CD4-positive, alpha-beta T cell (primary cell): ENCODE measurements at places on chromosomes 16 and 17.

DNA sequence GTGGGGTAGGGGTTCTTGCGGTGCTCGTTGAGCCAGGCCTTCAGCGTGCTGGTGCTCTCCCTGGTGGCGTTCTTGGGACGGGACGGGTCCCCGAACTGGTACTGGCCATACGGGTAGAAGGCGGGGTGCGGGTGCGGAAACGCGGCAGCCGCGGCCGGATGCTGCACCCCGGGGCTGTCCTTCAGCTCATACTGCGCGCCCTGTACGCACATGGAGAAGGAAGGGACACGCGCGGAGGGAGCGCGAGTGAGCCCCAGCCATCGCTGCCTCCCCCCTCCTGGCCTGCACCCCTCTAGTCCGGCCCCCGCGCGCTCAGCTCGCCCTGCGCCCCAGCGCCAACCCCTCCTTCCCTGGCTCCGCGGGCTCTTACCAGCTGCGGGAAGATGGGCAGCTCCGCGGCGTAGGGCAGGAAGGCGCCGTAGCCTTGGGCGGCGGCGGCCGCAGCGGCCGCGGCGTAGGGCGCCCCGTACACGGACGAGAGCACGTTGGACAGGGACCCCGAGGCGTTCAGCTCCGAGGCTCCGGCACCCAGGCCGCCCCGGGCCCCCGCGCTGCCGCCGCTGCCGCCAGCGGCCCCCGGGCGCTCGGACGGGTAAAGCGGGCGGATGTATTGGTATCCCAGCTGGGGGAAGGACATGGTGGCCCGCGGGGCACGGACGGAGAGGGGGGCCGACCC is 1.0 kb downstream of the IRX3 start:
- no peak for DNase-seq

DNA sequence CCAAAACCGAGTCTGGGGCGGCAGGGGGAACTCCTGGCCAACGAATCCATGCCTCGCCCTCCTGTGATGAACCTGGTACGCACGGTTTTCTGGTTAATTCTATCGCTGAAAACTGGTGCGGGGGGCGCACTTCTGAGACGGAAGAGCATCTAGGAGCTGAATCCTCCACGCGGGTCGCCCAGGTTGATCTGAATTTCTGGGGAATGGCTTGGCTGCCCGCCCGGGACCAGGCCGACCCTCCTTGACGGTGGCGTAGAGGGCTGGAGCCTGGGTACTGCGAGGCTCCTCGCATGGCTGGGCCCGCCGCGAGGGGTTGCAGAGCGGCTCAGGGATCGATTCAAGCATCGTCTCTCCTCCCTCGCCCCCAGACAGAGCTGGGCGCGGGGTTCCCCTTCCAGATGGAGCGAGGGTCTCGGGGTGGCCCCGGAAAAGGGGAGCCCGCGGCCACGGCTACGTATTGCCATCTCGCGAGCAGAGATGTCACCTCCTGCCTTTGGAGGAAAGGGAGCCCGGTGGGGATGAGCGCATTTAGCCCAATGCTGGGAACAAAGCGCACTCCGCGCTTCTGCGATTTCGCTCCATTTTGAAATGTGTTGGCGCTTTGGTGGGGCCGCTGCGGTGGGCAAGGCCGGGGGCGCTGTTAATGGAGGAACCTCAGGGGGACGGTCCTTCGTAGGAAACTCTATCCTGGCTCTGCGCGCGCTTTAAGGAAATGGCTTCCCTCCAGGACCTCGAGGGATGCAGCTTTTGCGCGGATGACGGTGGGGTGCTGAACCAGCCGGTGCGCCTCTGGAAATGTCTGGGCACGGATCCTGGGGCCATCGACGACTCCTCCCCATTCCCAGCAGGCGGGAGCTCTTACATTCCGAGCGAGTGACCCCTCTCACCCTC is 2.7 kb downstream of the MAPT start:
- no peak for DNase-seq

GRCh38 chr17:31678431-31678830 is 180.6 kb downstream of the COPRS start:
- DNase-seq, result peak; percentile 21

DNA sequence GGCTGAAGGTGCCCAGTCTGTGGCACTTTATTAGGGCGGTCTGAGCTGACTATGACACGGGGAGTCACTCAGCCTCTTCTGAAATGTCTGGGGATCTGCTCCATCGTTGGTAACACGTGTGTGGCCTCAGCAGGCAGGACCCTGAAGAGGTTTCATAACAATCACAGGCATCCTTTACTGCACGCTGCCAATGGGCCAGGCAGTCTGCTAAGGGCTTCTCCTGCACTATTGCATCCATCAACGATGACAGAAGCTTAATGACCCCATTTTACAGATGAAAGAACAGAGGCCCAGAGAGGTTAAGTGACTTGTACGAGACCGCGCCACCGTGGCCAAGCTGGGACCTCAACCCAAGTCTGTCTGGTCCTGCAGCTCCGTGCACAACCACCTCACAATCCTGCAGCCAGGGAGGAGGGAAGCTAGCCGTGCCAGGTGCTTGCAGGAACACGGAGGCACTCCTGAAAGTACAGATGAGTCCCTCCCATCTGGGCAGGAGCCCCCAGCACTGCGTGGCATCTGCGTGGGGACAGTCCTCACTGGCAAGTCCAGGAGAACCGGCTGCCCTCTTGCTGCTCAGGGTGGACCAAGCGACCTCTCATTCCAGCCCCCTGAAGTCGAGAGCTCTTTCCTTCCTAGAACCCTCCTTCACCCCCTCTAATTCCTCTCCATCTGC is 40.0 kb downstream of the RPH3AL start:
- DNase-seq, result no peak

GRCh38 chr16:13997526-13997925 is 73.6 kb upstream of the MRTFB start:
- DNase-seq, result no peak

DNA sequence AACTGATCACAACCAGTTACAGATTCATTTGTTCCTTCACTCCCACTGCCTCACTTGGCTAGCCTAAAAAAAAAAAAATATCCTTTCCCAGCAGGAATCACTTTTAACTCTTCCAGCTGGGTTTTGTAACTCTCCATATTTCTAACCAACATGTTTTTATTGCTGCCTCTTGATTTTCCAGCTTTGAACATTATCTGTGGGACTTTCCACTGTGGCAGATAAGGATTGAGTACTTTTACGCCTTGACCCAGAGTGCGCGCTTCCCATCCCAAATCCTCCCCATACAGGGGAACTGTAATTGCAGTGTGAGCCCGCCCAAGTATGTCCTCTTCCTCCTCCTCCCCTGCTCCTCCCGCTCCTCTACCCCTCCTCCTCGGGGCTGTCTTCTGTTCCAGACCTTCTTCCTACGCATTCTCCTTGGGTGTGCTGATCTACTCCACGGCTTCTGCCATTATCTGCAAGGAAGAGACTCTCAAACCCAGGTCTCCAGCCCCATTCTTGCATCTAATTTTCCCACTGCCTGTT is 43.4 kb downstream of the CYB5D2 start:
- DNase-seq, result no peak

DNA sequence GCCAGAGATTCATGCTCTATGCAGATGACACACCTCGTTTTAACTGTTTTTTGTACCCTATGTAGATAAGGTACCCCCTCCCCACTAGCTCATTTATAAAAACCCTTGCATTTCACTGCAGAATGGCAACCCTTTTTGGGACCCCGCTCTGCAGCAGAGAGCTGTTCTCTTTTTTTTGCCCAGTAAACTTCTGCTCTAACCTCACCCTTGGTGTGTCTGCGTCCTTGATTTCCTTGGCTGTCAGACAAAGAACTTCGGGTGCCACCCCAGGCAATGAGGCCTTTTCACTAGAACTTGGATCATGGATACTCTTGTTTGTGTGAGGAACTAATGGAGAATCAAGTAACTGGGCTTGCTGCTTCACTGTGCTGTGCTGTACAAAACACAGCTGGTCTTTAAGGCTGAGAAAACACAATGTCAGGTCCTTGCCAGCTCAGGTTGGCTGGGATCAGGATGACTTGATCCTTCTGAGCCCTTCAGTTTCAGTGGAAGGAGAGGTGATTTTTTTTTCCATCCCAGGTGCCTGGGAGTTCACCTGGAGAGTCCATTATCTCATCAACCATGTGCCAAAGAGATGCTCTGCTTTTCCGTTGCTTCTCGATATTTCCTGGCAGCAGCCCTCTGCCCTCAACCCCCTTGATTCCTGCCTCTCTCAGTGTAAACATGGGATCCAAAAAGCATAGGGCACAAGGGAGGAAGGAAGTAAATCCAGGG is 133.2 kb upstream of the FAM20A start:
- DNase-seq, result no peak

GRCh38 chr16:27432558-27432957 is 30.6 kb downstream of the IL21R start:
- DNase-seq, result no peak

DNA sequence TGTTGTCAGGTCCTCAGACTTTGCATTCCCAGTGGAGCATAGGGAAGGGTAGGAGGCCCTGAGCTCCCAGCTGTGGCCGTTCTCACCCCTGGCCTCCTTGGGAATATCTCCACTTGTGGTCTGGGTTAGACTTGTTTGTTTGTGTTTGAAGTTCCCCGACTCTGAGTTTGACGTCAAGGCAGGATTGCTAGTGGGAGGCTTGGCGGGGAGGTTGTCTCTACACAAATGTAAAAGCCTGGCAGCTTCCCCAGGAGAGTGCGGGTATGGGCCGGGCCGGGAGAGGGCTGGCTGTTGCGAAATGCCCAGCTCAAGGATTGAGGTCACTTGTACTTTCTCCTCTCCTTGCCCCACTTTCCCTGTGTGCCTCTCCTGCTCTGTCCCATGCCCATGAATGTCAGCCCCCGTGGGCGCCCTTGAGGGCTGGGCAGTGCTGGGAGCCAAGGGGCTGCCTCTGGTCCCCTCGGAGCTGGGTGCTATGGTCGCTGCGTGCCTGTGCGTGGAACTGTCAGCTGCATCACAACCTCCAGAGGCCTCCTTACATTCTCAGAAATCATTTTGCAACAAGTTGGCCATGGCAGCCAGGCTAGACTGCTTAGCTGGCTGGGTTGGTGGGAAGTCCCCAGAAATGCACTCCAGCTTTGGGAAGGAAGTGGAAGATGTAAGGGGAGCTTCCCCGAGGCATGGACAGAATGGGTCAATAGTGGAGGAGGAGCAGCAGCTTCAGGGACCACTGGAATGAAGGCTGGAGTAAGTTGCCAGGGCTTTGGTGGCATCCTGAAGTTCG is 84.3 kb downstream of the KSR1 start:
- DNase-seq, result no peak

DNA sequence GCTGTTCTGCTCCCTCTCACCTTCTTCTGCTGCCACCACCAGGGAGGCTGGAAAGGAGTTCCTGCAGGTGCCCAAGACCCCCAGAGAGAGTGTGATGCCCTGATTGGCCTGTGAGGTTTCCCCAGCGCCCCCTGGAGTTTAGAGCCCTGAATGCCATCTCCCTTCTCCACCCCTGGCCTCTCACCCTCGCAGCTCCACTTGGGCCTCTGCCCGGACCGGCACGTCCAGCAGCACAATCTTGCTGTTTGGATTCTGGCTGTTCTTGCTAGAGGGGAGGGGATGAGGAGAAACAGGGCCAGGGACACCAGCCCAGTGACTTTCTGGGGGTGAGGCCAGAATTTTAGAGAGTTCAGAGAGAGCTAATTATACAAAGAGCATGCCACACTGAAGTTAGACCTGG is 12.5 kb upstream of the FAM171A2 start:
- DNase-seq, result no peak

DNA sequence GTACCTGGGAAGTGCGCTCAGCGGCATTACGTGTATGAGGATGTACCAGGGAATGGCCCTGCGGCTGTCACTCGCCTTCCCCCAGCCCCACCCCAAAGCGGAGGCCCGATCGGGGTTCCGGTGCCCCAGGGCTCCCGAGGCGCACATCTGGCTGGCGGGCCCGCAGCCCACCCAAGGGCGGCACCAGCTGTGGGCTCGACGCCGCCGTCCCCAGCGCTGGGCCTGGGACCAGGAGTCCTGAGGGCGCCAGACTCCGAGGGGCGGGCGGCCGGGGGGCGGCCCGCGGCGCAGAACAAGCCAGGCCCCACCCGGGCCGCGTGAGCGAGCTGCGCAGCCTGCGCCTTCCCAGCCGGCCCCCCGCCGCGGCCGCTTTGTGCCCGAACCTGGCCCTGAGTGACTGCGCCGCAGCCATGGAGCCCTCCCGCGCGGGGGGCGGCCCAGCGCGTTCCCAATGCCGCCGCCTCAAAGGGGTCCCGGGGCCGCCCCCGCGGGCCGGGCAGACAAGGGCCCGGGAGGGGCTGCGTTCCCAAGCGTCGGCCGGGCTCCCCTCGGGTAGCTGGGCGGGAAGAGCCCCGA is 17.4 kb downstream of the ZNF423 start:
- DNase-seq, result no peak

DNA sequence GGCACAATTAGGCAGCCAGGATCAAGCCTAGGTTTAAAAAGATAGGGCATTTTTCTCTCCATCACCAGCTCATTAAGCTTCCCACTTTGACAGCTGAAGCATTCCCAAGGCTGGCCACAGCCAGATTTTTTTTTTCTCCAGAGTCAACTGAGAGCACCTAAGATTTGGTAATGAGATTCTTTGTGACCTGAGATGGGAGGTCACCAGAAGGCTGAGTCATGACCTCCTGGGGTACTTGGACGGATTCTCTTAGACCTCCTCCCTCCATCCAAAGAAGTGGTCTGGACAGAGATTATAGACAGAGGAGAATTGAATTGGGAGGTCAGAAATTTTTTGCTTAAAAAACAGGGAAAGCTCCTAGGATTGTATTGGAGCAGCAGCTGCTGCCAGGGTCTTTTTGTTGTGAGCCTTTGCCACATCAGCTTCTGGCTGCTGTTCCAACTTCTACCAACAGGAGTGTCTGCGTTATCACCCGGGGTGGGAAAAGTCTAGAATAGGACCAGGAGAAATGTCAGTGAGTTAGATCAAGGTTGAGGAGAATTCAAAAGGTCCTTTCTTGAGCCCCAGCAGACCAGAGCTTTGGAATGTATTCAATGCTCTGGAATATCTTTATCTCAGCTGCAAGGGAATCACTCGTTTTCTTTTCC is 221.2 kb upstream of the N4BP1 start:
- DNase-seq, result no peak

DNA sequence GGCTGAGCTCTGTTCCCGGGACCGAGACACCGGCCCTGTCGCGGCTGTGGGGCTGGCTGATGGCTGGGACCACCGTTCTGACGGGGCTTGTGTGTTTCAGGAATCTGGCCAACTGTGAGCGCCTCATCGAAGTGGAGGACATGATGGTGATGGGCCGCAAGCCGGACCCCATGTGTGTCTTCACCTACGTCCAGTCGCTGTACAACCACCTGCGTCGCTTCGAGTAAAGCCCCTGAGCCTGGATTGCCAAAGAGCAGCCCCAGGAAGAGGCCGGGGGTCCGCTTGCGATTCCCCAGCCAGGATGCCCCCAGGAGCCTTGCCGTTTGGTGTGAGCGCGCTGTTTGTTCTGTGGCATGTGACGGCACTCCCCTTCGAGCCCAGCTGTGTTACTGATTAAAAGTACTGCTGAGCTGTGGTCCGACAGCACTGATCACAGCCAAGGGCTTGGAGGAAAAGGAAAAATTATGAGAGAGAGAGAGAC is 23.0 kb downstream of the SMTNL2 start:
- DNase-seq, result no peak
